NCI-H1694 treated with DMSO at 0.1 percent for 48 hours (cell line): ENCODE measurements at places on chromosomes 2 and 18.

- no peak for DNase-seq
Measured at GRCh38 chr2:138649571-138649970, 130.6 kb downstream of the NXPH2 start.

DNA sequence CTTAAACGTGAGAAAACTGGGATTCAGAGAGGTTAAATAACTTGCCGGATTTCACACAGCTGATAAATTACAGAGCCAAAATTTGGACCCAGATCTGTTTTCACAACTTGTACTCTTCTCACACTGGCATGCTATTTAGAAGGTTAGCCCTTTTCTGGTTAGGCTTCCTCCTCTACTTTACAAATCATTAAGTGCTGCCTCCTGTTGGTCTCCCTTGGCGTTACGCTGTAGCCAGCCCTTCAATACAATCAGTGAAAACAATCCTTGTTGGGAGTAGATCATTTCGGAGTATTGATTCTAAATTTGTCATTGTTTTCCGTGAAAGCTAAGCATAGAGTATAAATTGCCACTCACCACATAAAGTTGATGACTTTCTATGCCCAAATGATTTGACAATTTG, 153.5 kb downstream of the ARHGAP15 start:
- DNase-seq, result no peak

GRCh38 chr18:48923746-48924629, 26.8 kb downstream of the SMAD7 start:
- DNase-seq, result no peak

- peak; percentile 72 for DNase-seq
Measured at GRCh38 chr2:10951558-10952414, 40.1 kb downstream of the KCNF1 start.

DNA sequence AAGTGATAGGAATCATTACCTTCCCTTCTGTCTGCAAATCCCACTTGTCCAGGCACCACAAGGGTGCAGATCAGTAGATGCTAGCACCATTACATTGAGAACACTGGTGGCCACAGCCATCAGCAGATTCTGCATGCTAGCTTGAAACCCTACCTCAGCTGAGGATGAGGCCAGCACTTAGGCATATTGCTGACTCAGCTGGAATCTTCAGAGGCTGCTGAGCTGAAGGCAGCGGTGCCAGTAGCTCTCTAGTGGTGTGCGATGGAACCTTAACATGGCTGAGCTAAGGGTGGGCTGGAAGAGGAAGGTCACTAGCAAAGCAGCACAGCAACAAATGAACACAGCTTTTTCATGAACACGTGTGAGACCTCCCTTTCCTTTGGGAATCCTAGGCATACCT, 19.0 kb upstream of the CPO start:
- DNase-seq, result no peak

DNA sequence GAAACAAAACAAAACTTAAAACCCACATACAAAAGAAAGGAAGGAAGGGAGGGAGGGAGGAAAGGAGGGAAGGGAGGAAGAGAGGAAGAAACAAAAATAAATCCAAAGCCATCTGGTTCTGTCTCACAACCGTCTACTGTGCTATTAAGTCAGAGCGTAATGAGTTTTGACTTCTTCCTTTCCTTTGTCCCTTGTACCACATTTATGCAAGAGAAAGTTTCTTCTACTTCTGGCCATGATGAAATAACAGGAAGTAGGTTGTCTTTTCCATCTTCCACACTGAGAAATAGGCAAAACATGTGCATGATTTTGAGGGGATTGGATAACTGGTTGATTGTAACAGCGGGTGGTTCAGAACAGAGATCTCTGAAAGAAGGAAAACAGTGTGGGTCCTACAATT, 121.4 kb downstream of the CTAGE1 start:
- no peak for DNase-seq

DNA sequence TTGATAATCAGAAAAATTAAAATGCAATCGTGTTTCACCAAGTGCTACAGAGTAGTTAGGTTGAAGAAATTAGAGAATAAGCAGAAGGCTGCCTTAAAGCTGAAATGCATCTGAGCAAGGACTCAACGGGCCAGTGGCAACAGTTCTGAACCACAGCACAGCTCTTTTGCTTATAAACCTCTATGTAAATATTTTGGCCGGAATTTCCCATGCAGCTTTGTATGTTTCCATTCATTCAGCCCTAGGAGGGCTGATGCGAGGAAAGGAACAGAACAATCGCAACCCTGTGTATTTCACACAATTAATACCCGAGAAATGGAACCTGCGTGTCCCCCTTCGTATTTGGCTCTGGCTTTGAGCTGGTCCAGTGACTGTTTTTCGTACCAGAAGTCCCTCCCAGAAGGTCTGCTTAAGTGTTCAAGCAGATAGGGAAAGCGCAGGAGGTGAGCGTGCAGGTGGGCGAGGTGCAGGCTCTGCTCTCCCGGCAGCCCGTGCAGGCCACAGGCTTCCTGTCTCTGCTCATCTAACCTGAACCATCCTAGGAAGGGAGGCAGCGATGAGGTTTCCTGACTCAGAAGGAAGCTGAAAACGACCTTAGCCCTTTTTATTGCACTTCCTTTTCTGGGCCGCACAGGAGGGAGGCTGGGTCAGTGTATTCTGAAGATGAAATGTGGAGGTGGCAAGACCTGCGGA, 67.3 kb downstream of the ASB1 start:
- DNase-seq, result no peak

GRCh38 chr18:23958036-23958435, 56.5 kb upstream of the TTC39C start:
- no peak for DNase-seq

GRCh38 chr2:87995756-87996155, 20.6 kb downstream of the RNU2-63P start:
- DNase-seq, result no peak

GRCh38 chr18:3931542-3932112, 481.7 kb downstream of the TGIF1 start:
- DNase-seq, result no peak

- no peak for DNase-seq
Measured at GRCh38 chr2:4391013-4391412, 687.6 kb downstream of the DCDC2C start.

GRCh38 chr2:149221898-149222297, 108.5 kb upstream of the LYPD6 start:
- DNase-seq, result no peak

DNA sequence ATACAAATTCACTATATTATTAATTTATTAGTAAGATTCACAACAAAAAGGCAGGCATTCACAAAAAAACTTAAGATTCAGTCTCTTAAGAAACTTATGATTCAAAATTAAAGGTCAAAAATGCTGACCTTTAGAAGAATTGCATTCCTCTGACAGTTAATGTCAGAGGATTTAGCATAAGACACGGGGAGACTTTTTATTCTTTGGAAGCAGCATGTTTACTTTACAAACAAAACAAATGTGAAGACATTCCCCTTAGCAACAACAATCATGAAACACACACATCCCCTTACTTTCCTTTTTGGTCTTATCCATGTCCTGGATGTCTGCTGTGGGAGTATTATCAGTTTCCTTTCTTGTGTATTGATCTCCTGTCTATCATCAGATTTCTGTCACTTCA, 117.1 kb downstream of the RAD51AP2 start:
- DNase-seq, result no peak

GRCh38 chr2:8432706-8433336, 249.0 kb upstream of the ID2 start:
- no peak for DNase-seq

GRCh38 chr2:172931256-172931894, 144.3 kb upstream of the MAP3K20 start:
- DNase-seq, result no peak

- no peak for DNase-seq
Measured at GRCh38 chr2:84914334-84914733, 8.9 kb downstream of the TMSB10 start.

DNA sequence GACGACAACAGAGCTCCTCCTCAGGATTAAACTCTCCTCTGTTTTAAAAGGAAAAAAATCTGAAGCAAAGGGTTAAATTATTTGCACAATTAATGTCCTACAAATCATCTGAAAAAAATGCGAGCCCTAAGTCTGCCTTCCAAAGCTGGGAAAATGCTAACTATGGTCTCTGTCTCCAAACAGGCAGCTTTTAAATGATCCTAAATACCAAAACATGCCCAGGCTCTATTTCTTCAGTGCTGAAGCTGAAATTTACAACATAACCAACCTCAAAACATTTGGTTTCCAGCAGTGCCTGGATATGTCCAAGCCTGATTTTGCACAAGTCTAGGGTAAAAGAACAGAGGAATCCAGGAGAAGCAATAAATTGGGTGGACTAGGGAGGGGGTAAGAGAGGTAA, 57.2 kb downstream of the LBH start:
- no peak for DNase-seq

- DNase-seq, result no peak
Measured at GRCh38 chr2:163395602-163396001, 340.2 kb downstream of the FIGN start.

DNA sequence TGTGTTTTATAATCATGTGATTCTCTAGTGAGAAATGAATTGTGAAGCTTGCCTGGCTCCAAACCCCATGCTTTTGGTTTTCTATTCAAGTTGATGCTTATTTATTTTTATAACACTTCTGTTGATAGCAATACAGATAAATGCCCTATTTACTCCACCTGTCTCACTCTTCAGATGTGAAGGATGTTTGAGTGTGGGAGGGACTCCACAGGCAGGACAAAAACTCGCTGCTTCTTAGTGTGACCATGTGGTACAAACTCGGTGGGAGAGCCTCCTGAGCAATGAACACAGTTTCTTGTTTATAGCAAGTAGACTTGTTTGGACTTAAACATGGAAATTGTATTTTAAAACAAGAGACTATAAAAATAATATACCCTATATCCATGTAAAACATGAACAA, 219.7 kb downstream of the GULP1 start:
- no peak for DNase-seq

DNA sequence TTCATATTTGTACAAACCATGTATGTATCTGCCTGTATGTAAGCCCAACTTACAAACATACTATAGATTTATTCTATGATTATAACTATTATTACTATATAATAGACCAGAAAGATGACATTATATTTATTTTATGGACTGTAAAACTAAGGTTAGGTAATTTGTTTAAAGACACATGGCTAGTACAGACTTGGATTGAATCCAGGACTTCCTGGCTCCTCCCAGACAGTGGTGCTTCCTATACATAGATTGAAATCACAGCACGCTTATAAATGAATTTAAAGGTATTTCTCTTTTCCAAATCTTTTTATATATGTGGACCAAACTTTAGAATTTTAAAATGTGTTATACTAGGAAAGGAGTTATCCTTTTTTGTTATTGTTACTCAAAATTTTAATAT, 151.6 kb upstream of the MYO3B start:
- DNase-seq, result no peak

- no peak for DNase-seq
Measured at GRCh38 chr2:69668598-69668997, 25.1 kb upstream of the AAK1 start.

DNA sequence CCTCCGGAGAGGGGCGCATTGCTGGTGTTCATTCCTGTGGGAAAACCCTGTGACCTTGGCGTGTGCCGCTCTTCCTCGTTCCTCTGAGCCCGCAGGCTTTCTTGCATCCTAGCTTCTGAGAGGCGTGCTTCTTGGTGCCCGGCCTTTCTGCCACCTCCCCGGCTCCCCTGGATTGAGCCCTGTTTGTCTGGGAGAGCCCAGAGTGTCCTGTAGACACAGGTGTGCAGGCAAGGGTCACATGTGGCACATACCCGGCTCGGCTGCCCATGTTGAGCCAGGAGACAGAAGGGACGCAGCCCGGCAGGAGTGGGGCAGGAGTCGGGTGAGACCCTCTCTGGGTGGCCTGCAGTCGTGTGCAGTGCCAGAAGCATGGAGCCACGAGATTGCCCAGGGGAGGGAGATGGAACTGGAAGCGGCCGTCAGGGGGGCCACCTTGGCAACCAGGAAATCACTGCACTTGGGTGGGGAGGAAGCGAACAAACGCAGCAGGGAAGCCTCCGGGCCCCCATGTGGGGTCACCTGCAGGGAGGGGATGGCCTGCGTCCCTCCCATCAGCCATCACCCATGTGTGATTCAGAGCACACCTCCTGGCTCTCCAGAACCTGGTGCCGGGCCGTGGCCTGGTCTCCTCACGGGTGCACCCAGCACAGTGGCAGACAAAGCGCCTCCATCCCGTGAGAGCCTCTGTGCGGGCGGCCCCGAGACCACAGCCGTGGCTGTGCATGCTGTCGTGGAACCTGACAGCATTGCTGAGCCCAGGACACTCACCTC, 92.9 kb downstream of the SH3BP4 start:
- no peak for DNase-seq

DNA sequence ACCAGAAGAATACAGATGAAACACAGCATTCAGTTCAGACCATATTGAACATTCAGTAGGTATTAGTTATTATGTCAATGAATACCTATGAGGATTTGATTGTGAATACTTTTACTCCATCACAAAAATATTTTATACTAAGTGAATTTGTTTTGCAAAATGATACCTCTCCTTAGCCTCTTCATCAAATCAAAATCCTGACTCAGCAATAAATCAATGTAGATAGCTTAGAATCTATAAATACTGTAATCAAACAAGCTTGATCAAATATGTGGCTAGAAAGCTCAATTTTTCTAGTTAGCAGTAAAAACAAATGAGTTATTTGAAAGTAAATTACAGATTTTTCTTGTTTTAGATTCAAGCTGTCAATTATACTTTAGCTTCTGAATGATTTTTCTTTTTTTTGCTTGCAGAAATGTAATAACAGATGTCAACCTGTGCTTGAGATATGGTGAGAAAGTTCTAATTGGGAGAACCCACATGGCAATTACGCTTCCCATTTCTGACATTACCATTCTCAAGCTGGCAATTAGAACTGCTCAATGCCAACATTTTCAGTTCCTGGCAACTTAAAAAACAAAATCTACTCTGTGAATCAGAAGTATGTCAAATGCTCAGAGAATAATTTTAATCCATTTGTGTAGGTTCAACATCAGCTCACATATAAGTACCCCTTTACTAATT, 109.6 kb downstream of the PRELID3A start:
- DNase-seq, result peak; percentile 87

GRCh38 chr2:51718881-51719280, 686.9 kb upstream of the NRXN1 start:
- DNase-seq, result no peak

DNA sequence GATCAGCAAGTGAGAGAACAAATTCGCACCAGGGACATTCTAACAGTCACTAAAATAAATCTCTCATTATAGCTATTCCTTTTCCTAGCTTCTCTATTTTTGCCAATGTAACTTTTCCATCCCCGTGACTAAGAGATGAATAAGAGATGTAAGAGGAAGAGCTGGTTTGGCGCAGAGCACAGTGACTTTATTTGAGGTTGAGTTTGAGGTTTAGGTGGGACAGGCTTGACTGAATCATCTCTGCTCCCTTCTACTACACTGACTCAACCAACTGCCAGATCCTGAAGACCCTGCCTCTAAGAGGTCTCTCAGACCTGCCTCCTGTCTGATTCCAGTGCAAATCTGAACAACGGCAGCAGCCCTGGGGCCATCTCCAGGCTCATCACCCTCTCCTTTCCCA, 28.0 kb downstream of the RFX8 start:
- no peak for DNase-seq

- no peak for DNase-seq
Measured at GRCh38 chr2:8154270-8154669, 527.6 kb upstream of the ID2 start.

GRCh38 chr2:66699793-66700676, 265.1 kb downstream of the MEIS1 start:
- DNase-seq, result no peak

GRCh38 chr2:187126247-187127005, 277.5 kb upstream of the ZSWIM2 start:
- DNase-seq, result no peak

- DNase-seq, result no peak
Measured at GRCh38 chr2:38631976-38632375, 29.2 kb upstream of the HNRNPLL start.
